ENCODE measurements at places on chromosomes 13 and 19. TPM values are rescaled to one million over a fixed set of nuclear protein-coding genes. Genes with fewer than 3 reads are reported as not detected.

C19orf81 gene
- 0.65 TPM for total RNA-seq

GRCh38 chr13:25217023-25217885 lies 45.2 kb upstream of the AMER2 start:
- no peak for DNase-seq

LILRA5 gene
- not detected for total RNA-seq

DNA sequence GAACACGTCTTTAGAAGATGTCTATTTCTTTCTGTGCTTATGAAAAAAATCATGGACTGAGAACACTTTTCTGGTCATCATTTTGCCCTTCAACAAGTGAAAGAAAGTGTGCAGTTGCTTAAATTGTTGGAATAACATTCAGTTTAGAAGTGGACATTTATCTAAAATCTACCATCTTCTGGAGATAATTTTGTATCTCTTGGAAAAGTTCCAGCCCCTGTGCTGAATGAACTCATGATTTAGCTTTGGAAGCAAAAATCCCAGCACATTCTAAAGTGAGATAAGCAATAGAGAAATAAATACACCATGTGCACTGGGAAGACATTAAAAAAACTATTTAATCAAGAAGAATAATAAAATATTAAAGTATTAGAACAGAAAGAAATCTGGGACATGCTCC lies 1420.8 kb upstream of the SLC10A2 start:
- DNase-seq: no peak

Measured in lung microvascular endothelial cell (primary cell).